ENCODE measurements at places on chromosomes 2 and 18.

- no peak for DNase-seq
Observed at GRCh38 chr18:58276789-58277739, 233.0 kb downstream of the NEDD4L start.

DNA sequence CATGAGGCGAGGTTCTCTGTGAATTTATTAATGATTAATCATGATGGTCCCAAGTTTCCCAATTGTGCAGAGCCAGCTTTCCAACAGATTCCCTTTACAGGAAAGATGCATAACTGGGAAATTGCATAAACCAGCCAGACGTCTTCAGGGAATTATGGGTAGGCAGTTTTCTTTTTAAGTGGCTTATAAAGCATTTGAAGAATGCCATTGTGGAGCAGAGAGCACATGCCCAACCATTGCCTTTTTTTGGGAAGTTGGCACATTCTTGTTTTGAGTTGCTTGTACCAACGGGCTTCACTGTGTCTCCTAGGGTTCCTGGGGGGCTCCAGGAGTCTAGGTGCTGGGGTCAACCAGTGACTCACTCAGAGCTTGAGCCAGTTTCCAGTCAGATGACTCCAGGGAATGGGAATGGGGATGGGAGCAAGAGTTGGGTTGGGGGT lies 231.7 kb upstream of the FOSL2 start:
- DNase-seq: no peak

DNA sequence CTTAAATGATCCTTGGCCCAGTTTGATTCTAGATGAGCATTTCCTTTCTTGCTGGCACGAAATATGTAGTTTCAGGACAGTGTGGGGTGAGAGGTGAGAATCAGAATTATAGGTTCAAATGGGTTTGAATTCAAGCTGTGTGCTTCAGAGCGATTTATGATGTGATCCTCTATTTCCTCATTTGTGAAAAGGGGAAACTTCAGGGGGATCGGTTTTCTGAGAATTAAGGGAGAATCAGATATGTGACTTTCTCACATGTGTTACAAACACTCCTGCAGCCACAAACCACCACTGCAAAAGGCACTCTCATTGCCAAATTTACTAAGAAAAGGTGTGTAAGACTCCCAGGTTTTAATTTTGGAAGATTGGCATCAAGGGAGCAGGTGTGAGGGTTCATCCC lies 24.4 kb downstream of the HK2 start:
- no peak for DNase-seq

DNA sequence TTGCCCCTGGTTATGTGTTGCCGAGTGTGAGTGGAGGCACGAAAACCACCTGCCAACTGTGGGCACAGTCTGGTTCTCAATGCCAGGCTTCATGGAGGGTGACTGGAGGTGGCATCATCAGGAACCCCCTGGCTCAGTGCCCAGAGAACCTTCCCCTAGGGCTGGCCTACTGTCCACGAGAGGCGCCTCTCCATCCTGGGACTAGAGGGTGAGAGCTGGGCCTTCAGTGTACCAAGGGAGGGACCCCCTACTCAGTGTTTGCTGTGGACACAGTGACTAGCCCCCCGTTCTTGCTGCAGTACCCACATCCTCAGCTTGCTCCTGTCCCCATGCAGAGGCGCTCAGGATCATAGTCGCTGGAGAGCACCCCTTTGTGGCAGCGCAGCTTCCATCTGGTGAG lies 202.6 kb downstream of the HDAC4 start:
- DNase-seq: no peak

DNA sequence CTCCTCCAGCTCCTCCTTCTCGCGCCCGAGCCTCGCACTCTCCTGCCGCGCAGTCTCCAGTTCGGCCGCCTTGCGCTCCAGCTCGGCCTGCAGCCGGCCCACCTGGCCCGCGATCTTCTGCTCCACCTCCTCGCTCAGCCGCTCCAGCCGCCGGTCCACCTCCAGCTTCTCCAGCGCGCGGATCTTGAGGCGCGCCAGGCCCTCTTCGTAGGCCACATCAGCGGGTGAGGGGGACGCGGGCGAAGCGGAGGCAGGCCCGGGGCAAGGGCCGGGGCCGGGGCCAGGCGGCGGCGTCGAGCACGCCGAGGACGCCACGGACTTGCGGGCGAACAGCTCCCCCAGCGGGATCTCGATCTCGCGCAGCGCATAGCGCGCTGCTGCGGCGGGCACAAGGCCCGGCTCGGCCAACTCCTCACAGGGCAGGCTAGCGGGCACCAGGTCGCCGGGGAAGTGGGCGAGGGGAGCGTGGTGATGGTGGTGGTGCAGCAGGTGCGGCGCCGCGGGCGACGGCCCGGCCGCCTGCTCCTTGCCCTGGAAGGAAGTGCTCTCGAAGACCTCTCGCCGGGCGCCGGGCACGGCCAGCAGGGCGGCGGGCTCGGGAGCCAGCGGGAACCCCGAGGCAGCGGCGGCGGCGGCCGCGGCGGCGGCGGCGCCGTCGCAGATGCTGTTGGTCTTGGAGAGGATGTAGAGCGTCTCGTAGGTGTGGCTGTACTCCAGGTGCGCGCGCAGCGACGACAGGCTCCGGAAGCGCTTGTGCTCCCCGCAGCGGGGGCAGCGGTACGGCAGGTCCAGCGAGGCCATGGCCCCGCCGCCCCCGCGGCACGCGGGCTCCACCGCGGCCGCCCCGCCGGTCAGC lies 15.2 kb downstream of the FBXO41 start:
- DNase-seq: no peak

DNA sequence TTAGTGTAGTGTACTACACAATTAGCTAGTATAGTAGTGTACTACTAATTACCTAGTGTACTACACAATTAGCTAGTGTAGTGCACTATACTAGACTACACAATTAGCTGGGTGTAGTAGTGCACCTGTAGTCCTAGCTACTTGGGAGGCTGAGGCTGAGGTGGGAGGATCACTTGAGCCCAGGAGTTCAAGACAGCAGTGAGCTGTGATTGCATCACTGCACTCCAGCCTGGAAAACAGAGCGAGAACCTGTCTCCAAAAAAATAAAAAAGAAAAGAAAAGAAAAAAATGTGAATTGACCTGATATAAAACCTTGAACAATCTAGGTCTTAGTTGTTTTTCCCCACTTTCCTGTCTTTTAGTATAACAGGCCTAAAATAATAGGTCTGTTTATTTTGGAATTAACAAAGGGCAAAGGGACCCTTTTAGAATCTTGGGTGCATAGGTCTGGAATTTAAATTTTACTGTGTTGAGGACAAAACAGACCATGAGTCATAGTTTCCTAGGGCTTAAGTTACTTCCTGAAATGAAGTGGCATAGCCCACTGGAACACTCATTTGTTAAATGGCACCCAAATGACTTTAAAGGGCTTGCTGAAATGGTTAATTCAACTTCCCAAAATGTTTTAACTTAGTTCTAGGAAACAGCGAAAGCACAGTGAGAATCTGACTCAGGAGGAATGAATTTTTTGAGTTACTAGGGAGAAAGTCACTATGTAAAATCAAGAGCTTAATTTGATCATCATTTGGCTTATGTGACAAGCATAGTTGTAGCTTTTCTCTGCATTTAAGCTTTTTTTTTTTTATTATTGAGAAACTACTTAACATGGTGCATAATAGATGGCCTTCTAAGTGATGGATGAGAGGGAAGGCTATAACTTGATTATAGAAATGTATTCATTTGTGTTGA lies 50.7 kb upstream of the ARL5A start:
- no peak for DNase-seq

DNA sequence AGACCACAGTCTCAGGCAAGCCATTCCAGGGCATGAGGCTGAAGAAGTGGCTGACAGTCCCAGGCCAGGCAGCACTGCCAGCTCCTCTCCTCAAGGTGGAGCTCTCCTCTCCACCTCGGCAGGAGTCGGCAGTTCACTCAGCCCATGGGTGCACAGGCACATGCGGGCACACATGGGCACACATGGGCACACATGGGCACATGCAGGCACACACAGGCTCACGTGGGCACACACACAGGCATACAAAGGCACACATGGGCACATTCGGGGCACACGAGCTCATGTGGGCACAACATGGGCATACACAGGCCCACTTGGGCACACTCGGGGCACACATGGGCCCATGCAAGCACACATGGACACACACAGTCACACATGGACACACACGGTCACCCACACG lies 65.3 kb upstream of the TAF1B start:
- DNase-seq: no peak

GRCh38 chr2:204982303-204982702 lies 437.0 kb downstream of the PARD3B start:
- no peak for DNase-seq

DNA sequence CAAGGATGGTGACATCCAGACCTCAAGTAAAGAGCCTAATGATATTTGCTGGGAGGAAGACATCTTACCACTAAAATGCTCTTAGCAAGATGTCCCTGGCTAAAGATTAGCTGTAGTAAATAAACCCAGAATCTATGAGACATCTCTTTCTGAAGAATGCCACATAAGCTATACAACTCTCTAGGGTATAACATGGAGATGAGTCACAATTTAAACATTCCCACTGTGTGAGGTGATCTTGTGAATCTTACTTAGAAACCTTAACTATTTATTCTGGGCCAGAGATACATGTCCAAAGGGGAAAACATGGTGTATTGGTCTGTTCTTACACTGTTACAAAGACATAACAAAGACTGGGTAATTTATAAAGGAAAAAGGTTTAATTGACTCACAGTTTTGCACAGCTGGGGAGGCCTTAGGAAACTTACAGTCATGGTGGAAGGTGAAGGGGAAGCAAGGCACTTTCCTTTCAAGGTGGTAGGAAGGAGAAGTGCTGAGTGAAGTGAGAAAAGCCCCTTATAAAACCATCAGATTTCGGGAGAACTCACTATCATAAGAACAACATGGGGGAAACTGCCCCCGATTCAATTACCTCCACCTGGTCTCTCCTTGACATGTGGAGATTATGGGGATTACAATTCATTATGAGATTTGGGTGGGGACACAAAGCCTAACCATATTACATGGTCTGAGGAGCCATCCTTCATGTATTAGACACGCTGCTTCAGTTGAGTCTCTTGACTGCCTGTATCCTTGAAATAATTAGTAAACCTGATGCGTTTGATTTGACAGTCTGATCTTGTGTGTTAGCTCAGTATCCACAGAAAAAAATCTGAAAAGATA lies 17.1 kb downstream of the KRCC1 start:
- no peak for DNase-seq

GRCh38 chr2:190343536-190344275 lies at the start of gene INPP1:
INPP1 (plus strand) TSS chr2:190343589; CDS start chr2:190360103, 16,514 bp downstream.
- peak; percentile 56 for DNase-seq

GRCh38 chr18:66575263-66575662 lies 28.6 kb downstream of the CDH19 start:
- DNase-seq: no peak

- no peak for DNase-seq
Observed at GRCh38 chr2:27451095-27451494, 8.9 kb downstream of the KRTCAP3 start.

DNA sequence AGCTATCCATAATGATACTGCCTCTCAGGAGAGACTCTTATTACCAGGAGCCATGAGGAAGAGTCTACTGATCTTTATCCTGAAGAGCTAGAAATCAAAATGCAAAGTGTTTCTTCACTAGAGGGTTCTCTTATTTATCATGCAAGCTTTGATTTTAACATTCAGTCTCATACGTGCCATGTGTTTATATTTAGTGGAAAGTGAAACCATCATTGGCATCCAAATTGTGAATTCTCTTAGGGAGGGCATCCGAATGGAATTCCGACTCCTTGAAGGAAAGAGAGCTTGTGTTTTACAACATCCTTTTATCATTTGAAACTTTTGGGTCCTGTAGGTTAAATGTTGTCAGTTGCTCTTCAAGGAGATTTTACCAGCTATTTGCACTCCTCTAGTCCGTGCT lies 170.4 kb upstream of the SESTD1 start:
- no peak for DNase-seq

- no peak for DNase-seq
Observed at GRCh38 chr18:6627645-6628044, 101.9 kb upstream of the ARHGAP28 start.
